ENCODE measurements at places on chromosomes 1 and 21.

DNA sequence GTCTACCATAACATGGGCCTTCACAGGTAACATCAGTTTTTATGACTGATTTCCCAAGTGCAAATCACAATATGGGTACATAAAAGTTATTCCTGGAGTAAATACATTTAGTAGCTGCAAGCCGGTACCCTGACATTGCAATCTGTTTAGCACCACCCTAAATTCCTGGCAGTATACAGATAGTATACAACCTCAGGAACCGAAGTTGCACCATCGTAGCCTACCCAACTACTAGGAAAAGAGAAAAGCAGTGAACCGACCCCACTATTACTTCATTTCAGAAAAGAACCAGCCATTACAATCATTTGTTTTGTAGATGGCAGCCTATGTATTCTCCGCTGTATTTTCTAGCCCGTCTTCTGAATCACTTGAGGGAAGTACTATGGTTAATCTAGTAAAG lies 1.1 kb downstream of the ADIPOR1 start:
- DNase-seq = no peak

DNA sequence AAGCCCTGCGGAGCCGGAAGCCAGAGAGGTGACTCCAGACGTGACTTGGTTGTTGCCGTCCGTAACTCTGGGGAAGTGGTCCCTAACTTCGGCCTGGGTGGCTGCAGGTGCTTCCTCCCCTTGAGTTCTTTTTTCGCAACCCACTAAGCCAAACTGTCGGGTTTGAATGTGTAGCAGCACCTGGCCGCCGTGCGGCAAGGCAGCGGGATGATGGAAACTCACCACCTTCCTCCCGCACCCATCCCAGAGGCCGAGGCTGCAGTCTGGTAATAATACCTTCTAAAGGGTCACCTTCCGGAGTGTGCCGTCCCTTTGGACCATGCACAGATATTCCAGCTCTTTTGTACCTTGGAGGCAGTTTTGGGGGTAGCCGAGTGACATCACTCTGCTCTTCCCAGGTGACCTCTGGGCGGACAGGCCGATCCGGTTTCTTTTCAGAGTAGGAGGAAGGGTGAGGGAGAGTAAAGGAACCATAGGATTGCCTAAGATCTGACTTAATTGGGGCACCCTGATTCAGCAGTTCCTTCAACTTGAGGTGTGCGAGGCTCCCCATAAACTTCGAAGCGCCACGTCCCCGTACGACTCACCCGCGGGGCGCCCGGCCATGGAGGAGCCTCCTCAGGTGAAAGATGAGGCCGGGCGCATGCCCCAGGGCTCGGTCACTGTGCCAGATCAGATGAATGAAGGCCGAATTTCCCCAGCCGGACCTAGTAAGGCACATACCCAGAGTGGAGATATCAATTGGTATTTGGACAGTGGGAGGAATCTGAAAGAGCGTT lies 1.0 kb downstream of the KCNK1 start:
- DNase-seq = no peak

DNA sequence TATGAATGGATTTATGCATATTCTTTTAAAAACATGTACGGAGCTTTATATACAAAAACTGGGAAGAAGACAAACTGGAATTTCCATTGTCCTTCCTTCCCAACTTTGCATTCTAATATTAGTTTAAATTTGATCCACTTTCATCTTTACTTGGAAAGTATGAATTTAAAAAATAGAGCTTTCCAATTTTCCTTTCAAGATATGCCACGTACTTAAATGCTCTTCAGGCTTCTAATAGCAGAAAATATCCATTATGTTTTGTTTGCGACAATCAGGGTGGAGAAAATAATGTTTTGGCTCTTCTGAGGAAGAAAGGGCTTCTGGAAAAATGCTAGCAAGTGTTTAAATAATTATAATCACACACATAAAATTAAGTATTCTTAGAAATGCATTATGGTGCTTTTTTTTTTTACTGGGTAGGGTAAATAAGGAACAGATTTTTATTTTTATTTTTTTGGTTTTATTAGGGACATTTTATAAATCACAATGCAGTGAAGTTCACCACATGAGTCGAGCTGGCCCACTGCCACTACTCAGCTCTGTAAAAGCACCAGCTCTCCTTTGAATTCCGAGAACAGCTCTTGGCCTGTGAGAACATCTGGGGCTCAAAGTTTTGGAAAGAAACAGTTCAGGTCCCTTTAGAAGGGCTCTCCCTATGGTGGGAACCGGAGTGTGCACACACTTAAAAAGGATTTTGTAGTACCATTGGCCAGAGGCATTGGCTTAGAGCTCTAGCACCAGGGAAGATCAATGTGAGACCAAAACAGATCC lies 287.4 kb upstream of the LYPLAL1 start:
- DNase-seq = no peak

DNA sequence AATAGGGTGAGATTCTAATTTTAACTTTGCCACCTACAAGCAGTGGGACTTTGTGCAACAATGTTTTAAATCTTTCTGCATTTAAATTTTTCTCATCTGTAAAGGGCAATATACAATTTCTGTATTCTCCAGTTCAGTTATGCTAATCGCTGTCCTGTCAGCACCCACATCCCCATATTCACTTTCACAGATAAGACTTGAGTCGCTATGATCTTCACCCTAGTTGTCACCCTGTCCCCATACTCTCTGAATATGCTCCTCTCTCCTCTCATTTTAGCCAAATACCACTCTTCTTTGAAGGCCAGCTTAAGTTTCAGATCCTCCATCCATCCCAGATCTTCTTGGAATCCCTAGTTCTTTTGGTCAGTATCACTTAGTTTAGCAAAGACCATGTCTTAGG lies 8.8 kb downstream of the DDR2 start:
- no peak for DNase-seq

- DNase-seq = no peak
These were observed 221.2 kb downstream of the HHIPL2 start for GRCh38 chr1:222326710-222327036.

GRCh38 chr1:175443332-175443731 lies 250.8 kb upstream of the KIAA0040 start:
- no peak for DNase-seq

GRCh38 chr1:103945774-103946173 lies 196.1 kb downstream of the AMY1C start:
- DNase-seq = no peak

- no peak for DNase-seq
These were observed 7.2 kb upstream of the TRAF3IP3 start for GRCh38 chr1:209748620-209749019.

- no peak for DNase-seq
These were observed 9.9 kb upstream of the TDRD10 start for GRCh38 chr1:154492115-154492514.

DNA sequence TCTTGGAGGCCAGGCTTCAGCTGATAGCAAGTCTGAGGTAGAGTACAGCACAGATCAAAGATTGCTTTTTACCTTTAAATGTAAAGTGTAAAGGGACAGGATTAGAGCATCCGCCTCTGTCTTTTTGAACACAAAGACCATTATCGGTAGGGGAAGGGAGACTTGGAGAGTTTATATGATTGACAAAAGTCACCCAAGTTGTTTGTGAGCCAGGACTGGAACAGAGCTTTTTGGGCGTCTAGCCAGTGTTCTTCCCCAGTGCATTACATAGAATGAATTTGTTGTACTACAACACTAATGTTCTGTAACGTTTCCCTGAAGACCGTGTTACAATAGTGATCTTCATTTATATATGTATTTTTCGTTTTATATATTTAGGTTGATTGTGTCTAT lies 9.3 kb upstream of the PIGC start:
- DNase-seq = no peak

DNA sequence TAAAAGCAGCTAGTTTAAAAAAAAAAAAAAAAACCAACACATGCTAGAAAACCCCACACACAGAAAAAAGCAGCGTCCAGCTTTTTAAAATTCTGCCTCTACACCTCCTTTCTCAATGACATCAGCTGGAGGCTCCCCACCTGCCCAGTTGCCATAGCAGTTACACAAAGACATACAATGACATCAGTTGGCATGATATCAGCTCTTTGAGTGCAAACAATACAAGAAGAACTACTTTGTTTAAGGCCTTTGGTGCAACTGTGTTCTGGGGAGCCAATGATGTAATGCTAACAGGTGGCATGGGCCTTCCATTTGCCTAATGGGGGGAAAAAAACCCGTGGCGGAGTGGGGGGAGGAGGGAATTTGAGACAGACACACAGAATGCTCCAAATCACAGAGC lies 32.9 kb downstream of the DUSP10 start:
- DNase-seq = peak; percentile 54

GRCh38 chr1:78096017-78096416 lies 50.3 kb downstream of the GIPC2 start:
- no peak for DNase-seq

GRCh38 chr1:163544441-163544840 lies 222.7 kb downstream of the NUF2 start:
- no peak for DNase-seq

- DNase-seq = peak; percentile 69
These were observed at the start of gene PSEN2 for GRCh38 chr1:226870401-226871279. TSS of gene PSEN2 (plus strand) at chr1:226870616. CDS start at chr1:226881908, 11,292 bp downstream.

DNA sequence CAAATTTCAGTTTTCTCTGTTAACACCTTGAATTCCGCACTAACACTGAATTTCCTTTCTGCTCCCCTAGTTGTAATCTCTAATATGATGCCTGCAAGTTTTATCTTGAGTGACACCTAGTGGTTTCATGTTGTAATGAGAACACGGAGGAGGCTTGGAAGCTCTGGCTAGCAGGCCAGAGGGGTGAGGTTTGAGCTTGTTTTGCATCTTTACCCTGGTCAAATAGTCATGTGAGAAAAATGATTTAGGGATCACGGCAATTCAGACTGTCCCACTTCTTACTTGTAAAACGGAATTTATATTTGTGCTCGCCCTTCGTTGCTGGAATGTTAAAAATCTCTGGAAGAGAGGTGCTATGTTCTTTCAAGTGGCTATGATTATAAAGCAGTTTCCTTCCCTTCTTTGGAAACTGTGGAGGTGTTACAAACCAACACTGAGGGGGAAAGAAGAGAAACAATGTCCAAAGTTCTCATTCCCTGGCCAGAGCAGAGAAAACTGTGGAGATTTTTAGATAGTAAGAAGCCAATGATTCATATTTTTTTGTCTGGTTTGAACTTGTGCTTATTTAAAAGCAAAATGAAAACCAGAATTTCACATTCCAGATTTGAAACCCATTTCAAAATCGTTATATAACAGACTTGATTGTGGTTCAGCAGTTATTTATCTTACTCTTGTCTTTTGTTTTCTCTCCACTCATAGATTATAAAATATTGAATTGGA lies 5.3 kb upstream of the MROH9 start:
- DNase-seq = no peak

DNA sequence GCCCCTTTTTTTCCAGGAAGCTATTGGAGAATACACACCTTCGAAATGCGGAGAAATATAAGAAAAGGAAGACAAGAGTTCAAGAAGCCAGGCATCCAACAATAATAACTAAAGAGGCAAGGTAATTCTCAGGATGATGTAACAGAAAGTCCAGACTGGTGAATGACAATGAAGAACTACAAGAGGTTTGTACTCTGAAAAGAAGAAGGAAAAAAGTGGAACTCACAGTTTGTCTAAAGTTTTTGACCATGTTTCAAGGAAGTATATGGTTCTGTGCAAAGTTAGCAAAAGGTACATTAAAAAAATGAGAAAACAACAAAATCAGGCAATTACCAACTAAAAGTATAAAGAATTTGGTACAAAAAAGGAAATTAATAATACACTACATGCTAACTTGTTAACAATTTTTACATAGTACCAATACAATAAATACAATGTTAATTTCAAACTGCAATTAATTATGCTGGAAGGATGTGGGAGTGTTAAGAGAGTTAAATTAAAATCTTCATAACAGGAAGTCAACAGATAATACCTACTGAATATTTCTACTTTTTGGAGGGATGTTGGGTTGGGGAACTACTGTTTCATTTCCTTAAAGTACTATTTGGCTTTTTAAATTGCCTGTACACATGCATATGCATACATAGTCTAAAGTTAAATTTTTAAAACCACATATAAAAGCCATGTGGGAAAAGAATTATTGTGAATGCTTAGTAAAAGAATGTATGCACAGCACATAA lies 12.9 kb upstream of the CD55 start:
- no peak for DNase-seq

DNA sequence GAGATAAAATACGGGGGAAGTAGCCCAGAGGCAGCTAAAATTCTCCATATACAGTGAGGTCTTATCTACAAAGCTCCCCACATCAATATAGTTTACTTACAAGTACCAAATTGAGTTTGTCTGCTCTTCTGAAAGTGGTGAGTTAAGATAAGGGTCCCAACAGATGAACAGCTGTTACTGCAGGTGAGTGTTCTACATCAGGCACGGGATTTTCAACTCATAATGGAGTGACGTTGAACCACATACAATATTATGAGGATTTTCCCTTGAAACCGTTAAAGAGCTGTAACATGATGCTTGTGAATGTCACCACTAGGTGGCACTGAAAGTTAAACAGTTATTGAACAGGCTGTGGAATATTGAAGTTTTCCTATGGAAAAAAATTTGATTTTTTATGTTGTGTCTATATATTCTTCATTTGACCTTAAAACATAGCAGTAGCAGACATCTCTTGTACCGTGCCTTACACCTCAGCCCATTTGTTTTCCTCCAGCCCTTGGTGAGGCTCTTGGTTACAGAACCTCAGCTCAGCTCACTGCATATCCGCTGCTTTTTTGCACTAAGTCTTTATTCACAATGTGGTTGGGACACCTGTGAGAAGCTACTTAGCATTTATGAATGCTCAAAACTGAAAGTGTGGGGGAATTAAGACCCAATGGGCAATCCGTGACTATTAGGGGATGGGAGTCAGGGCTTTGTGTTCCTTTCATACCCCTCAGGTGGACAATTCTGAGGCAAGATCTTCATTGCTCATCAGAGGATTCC lies 23.2 kb downstream of the CD1D start:
- DNase-seq = no peak

- no peak for DNase-seq
These were observed 66.1 kb downstream of the TENT5C start for GRCh38 chr1:117671781-117672501.

GRCh38 chr1:40932006-40932405 lies 47.5 kb upstream of the CTPS1 start:
- DNase-seq = no peak

GRCh38 chr1:73907051-73907450 lies 290.9 kb downstream of the LRRIQ3 start:
- no peak for DNase-seq

DNA sequence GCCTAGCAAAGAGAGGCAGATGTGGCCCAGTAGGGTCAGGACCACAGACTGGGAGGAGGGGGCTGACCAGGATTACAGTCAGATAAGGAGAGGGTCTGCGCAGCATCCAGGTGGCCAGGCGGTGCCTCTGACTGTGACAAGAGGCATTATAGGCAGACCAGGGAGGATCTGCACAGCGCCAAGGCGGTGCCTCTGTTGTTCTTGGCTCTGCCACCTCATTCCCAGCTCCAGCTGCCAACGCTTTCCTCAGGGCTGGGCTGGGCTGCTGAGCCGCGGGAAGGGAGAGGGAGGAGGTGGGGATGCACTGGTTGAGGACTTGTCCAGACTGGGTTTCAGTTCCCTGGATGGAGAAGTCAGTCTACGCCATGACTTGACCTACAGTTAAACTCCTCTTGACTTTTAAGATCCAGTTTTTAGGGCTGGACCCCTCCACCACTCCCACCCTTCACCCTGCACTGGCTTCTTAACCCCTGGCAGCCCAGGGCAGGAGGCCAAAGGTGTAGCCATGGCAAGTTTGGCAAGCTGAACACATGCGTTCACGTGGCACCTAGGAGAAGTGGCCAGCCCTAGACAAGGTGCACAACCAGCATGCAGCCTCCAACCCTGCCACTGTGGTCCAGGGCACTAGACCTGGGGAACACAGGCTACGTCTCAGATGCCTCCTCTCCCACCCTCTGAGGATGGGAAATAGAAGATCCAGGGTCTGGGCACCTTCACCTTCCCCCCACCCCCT lies 4.5 kb upstream of the CRABP2 start:
- DNase-seq = no peak

All from activated T-cell treated with anti-CD3 and anti-CD28 coated beads, Interleukin-2, amount 50 U/mL, for 1 hour (primary cell).